A549 treated with AZD2906 at 1 μM for 4 hours (cell line): ENCODE measurements at places on chromosomes 6 and 20. TPM values are rescaled to one million over a fixed set of nuclear protein-coding genes. Genes with fewer than 3 reads are reported as not detected.

The EPPIN gene
- total RNA-seq = not detected in 5 replicates

The SLC35D3 gene
- 0.05 to 0.09 TPM (median 0.09 TPM) in 4 of 5 replicates, not detected in the other for total RNA-seq

The PLCB4 gene
- total RNA-seq = 14.7 to 21.2 TPM (median 18.2 TPM) in 5 replicates

The WFDC2 gene
- total RNA-seq = 0.15 to 0.32 TPM in 2 of 5 replicates, not detected in the others
